Esophagus muscularis mucosa (tissue), 4 donors: ENCODE measurements at places on chromosomes 6 and 20. TPM values are rescaled to one million over a fixed set of nuclear protein-coding genes. Genes with fewer than 3 reads are reported as not detected.

The VWA7 gene
- total RNA-seq, result 0.40 TPM

DNA sequence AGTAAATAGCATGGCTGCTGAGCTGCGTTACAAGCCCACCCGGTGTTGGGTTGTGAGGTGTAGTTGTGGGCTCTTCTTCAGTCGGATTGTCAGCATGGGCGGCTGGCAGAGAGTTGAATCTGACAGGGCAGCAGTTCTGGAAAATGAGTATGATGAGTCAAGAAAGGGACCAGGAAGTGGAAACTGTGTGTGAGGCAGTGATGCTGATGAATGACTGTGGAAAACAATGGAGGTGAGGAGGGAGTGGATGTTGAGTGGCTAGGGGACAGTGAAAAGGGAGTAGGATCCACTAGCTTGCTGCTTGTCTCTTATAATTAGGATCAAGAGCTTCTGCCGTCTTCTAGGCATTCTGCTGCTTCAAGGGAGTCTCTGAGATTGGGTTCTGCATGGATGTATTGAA is 154.3 kb downstream of the ESR1 start:
- no peak for DNase-seq

The C6orf163 gene
- total RNA-seq, result 1.2 TPM

The HRH3 gene
- not detected for total RNA-seq
